ENCODE measurements at places on chromosomes 3 and 15.
A peak's percentile ranks its signal among the peaks of the same experiment; 100 is the strongest.

GRCh38 chr15:96756656-96757055, 426.2 kb downstream of the NR2F2 start:
- DNase-seq, result no peak

GRCh38 chr15:90035840-90036230, 34.7 kb downstream of the ZNF710 start:
- DNase-seq, result peak; percentile 55

DNA sequence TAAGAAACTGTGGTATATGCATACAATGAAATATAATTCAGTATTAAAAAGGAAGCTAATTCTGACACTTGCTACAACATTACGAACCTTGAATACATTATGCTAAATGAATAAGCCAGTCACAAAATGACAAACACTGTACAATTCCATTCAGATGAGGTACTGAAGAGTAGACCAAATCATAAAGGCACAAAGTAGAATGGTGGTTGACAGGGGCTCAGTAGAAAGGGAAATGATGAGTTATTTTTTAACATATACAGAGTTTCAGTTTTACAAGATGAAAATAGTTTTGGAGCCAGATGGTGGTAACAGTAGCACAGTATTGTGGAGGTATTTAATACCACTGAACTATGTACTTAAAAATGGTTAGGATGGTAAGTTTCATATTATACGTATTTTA, 254.6 kb upstream of the RBMS3 start:
- DNase-seq, result no peak

GRCh38 chr3:175041369-175041768, 182.2 kb downstream of the NAALADL2 start:
- DNase-seq, result no peak
